H9 (cell line): ENCODE measurements at places on chromosomes 6 and 20. TPM values are rescaled to one million over a fixed set of nuclear protein-coding genes. Genes with fewer than 3 reads are reported as not detected.

Gene TCP11
- total RNA-seq: not detected in 2 replicates

Gene TMEM217
- 1.1 and 1.4 TPM in 2 replicates for total RNA-seq

Gene ULBP2
- total RNA-seq: not detected in 2 replicates

Gene PSORS1C2
- total RNA-seq: 0.31 and 0.33 TPM in 2 replicates

DNA sequence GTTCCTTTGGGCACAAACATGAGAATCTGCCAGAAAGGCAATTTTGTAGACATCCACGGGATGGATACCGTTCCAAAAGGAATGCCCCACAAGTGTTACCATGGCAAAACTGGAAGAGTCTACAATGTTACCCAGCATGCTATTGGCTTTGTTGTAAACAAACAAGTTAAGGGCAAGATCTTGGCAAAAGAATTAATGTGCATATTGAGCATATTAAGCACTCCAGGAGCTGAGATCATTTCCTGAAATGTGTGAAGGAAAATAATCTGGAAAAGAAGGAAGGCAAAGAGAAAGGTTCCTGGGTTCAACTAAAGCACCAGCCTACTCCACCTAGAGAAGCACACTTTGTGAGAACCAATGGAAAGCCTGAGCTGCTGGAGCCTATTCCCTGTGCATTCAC, 103.9 kb upstream of the ARG1 start:
- H3K27ac ChIP-seq: no peak overlapping the region
- H3K36me3 ChIP-seq: peaks cover 4% of the 10 kb centered on the region

GRCh38 chr6:82367704-82368103, 4.1 kb downstream of the TPBG start:
- H3K27me3 ChIP-seq: no peaks in the 10 kb centered on the region
- peaks cover 4% of the 10 kb centered on the region; the same call in 1 of the 2 replicates for H3K4me1 ChIP-seq
- no peak for DNase-seq
- H3K4me3 ChIP-seq: no peak overlapping the region

GRCh38 chr6:124738482-124738881, 223.8 kb upstream of the RNF217 start:
- no peaks in the 10 kb centered on the region for H3K4me1 ChIP-seq
- no peak for DNase-seq
- no peak overlapping the region for H3K4me3 ChIP-seq
- no peaks in the 10 kb centered on the region for H3K27me3 ChIP-seq
- H3K36me3 ChIP-seq: peaks cover 9% of the 10 kb centered on the region

DNA sequence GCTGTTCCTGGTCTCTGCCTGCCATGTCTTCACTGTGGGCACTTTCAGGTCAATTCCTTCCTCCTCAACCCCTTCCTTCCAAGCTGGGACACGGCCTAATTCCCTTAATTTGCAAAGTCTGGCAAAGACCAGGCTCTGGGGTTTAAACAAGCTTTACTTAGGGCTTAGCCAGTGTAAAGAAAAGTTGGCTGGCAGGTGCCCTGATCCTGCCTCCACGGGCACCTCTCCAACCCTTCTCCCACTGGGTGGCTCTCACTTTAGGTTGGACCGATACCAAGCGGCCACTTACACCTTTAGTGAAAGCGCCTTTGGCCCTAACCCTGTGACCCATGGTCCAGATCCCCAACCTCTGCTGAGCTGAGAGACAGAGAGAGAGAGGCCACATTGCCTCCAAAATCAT, 13.7 kb upstream of the MLN start:
- no peak overlapping the region for H3K4me3 ChIP-seq
- H3K27me3 ChIP-seq: no peaks in the 10 kb centered on the region
- peaks cover 5% of the 10 kb centered on the region; the same call in 1 of the 2 replicates for H3K4me1 ChIP-seq
- H3K27ac ChIP-seq: no peak overlapping the region
- no peaks in the 10 kb centered on the region for H3K36me3 ChIP-seq
- no peak for DNase-seq
